ENCODE measurements at places on chromosomes 1 and 21.
A peak's percentile ranks its signal among the peaks of the same experiment; 100 is the strongest.

- DNase-seq = no peak
Measured at GRCh38 chr21:44255511-44255981, 6.2 kb downstream of the DNMT3L start.

DNA sequence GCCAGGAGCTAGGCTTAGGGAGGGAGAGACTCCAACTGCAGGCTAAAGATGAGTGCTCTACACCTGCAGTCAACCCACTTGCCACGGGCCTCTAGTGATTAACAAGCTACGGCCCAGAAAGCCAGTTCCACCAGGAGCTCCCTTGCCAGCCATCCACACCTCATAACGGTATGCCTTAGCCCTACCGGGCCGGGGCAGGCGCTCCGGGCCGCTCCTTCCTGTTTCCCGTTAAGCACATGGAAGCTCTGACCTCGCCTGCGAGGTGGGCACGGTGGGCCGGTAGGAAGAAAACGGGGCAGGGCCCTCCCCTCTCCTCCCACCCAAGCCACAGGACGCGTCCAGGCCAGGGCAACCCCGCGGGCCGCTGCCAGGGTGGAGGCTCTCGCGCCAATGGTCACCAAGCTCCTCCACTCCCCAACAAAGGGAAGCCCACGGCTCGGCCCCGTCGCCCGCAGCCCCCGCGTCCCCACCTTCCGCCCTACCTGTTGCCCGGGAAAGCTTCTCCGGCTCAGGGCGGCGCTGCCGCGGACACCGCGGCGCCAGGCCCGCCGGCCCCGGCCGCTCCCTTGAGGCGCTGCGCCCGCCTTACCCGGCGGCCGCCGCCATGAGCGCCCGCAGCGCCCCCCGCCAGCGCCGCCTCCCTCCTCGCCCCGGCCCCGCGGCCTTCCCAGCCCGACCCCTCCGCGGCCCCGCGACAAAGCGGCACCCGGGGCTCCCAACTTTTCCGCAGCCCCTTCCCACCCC lies 627 bp downstream of the CERS2 start:
- DNase-seq = peak; percentile 42

GRCh38 chr1:38489844-38490270 lies 369.7 kb downstream of the RRAGC start:
- DNase-seq = peak; percentile 26

- DNase-seq = no peak
Measured at GRCh38 chr1:11529330-11529729, 50.4 kb downstream of the DISP3 start.

DNA sequence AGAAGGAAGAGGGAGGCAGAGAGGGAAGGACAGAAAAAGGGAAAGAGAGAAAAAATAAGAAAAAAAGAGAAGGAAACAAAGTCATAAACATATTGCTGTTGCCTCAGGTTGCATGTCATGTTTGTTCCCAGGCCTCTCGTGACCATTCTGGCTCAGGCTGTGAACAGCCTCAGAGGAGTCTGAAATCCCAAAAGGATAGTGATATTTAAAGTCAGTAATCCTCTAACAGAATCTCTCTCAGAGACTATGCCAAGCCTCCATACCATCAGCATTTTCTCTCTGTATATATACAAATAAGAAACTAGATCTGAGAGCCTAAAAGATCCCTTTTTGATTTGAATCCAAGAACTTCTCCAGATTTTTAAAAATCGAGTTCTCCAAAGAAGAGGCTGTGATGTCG lies 35.2 kb downstream of the GORAB start:
- no peak for DNase-seq

- peak; percentile 25 for DNase-seq
Measured at GRCh38 chr1:178538192-178538916, 25.4 kb downstream of the TEX35 start.

GRCh38 chr1:19452221-19452663 lies 33.1 kb downstream of the CAPZB start:
- no peak for DNase-seq

DNA sequence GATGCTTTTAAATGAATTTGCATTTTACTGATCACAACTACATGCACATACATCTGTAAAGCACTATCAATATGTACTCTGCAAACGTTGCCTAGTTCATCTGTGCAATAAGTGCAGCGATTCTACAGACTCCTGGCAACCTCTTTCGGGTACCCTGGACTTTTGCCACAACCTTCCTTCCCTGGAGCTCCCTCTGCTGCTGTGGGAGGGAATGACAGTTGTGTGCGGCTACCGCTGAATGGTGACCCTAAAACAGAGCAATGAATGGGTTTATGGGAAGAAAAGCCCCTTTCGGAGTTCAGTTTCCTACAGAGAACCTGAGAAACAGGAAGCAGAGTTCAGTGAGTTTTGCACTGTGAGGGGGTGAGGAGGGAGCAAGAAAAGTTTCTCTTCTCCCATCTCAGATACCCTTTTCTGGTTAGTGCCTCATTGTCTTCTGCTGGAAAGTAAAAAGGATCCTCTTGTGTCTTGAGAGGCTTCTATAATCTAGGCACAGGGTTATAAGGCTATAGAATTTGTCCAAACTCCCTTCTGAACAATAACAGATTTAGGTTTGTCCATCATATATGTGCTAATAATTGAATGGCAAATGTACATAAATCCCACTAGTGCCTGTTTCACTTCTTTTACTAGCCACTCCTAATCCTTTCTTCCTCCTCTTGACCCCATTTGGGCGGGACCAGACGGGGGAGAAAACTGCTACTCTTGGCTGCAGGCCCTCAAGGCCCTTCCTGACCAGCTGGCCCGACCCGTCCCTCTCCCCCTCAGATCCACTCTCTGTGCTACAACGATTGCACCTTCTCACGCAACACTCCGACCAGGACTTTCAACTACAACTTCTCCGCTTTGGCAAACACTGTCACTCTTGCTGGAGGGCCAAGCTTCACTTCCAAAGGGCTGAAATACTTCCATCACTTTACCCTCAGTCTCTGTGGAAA lies 19.8 kb upstream of the SARS1 start:
- DNase-seq = peak; percentile 75

DNA sequence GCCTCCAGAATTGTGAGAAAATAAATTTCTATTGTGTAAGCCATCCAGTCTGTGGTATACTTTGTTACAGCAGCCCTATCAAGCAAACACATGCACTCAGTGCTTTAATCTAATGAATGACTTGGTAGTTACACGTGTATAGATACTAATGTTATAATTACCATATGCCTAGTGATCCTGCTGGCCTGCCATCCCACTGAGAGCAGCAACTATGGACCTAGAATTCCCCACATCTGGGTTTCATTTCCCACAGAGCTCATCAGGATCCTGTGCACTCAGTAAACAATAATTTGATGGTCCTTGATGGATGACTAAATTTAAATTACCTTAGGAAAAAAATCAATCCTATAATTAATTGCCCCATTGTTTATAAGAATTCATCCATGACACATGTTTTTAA lies 86.5 kb upstream of the RGS1 start:
- DNase-seq = no peak

DNA sequence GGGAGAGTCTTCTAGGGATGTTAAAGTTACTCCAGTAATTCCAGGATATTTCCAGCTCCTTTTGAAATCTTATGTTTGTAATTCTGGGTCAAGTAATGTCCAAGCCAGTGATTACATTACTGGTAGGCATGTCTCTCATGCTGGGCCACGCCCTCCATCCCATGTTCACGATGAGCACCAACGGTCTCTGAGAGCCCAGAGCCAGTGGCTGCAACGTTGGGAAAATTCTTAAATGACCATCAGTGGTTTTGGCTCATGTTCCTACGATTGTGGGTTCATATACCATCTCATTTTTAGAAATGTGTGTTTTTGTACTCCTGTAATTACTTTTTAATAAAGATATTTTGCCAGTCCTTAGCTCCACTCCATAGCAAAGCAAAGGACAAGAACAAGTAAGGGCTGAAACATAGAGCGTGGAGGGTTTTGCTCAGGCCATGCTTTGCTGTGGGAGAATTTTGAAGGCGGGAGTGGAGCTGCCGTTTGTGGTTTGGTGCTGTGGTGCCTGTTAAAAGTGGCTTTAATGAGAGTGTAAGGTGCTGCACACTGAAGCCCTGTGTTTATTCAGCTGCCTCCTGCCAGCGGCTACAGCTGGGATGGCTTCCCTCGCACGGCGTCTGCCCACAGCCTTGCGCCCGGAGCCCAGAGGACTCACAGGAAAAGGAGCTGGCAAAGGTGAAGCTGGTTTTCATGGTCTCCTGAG lies 28.9 kb downstream of the VANGL1 start:
- DNase-seq = no peak

GRCh38 chr21:36188937-36189336 lies 32.3 kb downstream of the DOP1B start:
- DNase-seq = no peak

DNA sequence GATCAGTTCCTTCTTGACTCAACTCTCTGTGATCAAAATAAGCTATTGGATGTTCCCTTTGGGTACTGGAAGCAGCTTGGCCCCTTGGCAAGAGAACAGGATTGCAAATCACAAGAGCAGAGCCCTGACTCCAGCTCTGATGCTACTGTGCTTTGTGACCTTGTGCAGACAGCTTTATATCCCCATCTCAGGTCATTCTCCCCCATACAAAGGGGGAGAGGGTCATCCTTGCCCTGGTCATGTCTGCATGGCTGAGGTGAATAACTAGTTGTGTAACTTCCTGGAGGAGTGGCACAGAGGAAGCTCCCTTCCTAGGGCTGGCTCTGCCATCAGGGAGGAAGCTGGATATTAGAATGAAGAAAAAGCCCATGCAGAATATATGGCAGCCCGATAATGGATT lies 142.9 kb downstream of the DHRS3 start:
- no peak for DNase-seq

GRCh38 chr21:31911138-31911907 lies 38.5 kb downstream of the HUNK start:
- DNase-seq = no peak

Data from hematopoietic multipotent progenitor cell treated with erythropoietin and hydrocortisone succinate and interleukin-3 and kit ligand, for 15 days (in vitro differentiated cells).